CMK (cell line): ENCODE measurements at places on chromosomes 5 and 9.

DNA sequence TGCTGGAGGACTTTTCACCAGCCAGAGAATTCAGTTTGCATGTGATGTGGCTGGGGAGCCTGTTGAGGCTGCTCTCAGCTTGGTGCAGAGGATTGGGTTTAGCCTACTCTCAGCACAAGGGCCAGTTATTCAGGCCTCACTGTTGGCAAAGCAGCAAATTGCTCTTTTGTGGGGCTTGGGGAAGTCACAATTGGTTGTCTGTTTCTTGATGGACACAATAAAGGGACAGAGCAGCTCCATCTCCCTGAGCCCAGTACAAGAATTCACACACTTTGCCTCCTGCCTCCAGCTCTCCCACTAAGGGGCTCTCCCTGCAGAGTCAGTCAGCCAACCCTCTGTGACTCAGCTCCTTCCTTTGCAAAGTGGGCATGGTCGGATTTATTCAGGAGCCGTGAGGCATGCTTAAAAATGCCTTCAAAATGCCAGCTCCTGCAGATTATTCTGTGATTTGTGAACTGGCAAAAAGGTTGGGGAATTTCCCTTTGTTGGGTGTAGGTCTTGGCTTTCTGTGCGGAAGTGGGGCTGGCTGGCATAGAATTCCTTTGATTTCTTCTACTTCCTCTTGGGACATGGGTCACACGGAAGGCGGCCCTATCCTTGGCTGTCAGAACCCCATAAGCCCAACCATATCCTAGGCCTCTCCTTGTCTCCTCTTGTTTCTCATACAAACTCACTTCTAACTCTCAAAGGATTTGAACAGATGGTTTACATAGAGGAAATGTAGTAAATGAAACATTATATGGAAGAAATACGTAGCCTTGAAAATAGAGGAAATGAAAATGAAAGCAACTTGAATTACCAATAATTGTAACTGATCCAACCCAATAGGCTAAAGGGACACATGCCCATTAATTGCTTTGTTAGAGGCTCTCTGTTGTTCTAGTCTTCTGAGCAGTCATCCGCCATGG is 118.7 kb upstream of the CD180 start:
- no peak for DNase-seq

DNA sequence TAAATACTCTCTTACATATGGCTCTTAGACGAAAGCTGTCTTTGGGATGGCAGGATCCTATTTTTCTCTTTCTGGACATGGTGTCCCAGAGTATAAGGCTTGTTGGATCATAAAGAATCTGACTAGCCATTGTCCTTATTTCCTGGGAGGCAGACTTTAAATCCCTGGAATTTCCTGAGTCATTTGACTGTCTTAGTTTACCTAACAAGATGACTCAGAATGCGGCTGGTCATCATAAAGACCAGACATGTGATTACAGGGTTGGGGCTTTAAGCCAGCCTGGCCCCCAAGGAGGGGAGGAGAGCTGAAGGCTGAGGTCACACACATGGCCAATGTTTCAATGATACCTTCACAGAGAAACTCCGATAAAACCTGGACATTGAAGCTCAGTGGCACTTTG is 37.2 kb downstream of the FAM240B start:
- DNase-seq: no peak

GRCh38 chr5:154138701-154139100 is 51.8 kb upstream of the GALNT10 start:
- no peak for DNase-seq

GRCh38 chr5:13660072-13660471 is 284.4 kb downstream of the DNAH5 start:
- no peak for DNase-seq

DNA sequence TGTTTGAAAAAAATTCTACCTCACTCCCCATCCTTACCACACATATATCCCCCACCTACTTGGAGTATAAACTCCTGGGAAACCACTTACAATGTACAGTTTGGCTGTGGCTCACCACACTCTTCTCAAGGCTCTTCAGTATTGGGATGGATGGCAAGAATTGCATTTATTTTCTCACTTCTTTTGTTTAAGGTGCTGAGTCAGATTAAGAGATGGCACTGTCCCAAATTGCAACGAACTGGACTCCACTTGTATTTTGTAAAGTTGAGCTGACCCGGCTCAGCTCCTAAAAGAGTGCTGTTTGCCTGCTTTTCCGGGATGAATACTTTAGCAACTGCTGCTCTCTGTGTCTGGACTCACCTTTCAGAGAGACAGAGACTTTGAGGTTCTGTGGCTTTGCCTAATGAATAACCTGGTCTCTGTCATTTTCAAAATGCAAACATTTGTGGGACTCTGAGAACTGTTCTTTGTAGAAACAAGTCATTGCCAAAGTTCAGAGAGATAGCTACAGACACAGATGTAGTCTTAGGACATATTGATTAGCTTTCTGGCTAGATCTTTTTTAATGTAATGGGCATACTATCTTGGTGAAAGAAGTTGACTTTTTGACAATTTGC is 42.2 kb downstream of the PPP2R2B start:
- no peak for DNase-seq

- DNase-seq: no peak
These were observed 72.7 kb upstream of the SLC28A3 start for GRCh38 chr9:84413301-84413700.

DNA sequence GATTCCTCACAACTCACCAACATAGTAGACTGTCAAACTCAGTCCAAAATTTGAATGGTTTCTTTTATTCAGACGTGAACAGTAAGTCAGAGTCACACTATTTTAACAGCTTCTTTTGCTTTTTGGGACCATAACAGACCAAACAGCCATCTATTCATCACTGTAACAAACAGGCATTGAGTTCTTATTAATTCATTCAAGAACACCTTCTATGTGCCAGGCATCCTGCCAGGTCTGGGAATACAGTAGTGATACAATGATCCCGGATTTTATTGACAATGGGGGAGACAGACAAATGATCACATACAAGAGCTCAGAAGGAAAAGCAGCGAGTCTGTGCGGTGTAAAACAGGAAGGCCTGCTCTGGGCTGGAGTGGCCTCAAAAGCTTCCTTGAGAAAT is 153.3 kb upstream of the ERCC6L2 start:
- no peak for DNase-seq

DNA sequence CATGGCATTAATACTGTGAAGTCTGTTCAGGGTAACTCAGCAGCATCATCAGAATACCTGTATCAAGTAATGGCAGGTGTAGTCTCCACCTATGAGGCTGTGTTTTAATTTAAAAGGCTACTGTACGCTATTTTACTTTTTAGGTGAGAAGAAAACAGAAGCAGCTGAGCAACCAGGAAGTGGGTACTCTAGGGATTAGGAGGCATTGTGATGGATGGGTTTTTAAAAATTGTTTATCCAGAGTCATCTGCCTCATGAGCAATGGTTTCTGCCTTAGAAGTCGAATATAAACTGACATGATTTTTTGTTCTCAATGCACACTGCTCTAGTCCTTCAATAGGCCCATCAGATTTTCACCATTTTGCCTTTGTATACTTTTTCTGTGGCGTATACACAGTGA is 42.6 kb downstream of the PSIP1 start:
- no peak for DNase-seq

GRCh38 chr5:124866355-124867136 is 120.1 kb upstream of the ZNF608 start:
- no peak for DNase-seq

DNA sequence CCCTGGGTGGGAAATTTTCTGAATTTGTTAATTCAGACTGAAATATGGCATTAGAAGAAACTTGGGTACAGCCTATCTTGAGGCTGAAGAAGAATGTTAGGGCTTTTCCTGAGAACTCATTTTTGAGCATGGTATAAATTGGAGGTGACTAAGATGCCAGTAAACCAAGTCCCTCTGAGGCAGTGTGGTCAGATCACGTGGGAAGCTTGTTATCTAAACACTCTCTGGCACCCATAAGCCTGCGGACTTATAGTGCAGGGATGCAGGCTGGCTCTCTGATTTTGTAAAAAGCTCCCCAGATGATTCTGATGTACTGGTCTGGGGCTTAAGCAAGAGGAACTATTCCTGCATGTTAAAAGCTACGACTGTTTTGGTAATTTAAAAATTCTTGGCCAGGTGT is 34.3 kb downstream of the MTMR12 start:
- no peak for DNase-seq

DNA sequence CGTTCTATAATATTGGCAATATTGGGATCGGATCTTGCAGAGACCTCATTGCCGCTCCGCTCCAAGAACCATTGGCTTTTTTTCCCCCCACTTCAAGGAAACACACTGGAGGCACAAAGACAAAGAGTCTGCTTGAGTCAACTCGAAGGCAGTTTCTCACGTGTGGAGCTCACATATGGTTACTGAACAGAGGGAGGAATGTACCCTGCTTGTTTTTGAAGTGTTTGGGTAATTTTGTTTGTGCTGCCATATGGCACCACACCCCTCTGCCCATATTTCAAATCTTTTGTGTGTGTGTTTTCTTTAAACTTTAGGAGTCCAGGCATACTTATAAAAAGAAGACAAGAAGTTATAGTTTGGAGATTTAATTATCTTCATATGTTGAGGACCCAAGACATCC is 595.9 kb downstream of the DTWD2 start:
- no peak for DNase-seq

- DNase-seq: no peak
These were observed 69.0 kb downstream of the TRIO start for GRCh38 chr5:14211818-14212803.

DNA sequence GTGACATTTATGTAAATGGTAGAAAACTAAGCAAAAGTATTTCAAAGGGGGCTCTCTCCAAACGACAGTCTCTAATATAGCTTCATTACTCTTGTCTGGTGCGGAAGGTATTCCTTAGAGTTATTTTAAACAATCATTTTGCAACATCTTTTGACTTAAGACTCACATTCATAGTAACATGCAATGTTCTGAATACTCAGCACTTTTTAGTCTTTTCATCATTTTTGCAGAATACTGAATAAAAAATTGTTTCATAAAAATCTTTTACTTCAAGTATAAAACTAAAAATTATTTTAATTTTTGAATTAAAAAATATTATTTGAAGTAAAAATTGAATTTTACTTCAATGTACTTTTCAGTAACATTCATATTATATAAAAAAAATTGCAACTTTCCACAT is 321.1 kb downstream of the PLK2 start:
- DNase-seq: no peak

- no peak for DNase-seq
These were observed 314.5 kb downstream of the ADGRV1 start for GRCh38 chr5:90873033-90873517.

- DNase-seq: no peak
These were observed 368.0 kb upstream of the SEMA6A start for GRCh38 chr5:116942622-116943021.

GRCh38 chr9:96607971-96608370 is 11.7 kb downstream of the CDC14B start:
- no peak for DNase-seq

DNA sequence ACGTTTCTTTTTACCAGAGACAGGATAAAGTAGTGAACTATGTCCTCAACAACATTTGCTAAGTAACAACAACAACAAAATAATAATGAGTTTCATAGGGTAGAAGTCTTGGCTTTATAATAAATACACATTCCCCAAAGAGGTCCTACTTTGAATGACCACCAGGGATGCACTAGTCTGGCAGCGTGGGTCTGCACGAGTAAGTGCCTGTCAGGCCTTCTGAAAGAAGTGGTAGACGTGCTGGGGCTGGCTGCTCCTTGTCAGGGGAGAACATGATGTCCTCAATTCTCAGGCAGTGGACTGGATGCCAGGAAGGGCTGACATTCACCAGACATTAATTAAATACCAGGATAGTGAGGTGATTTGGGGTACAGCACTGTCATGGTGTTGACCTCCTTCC is 331.1 kb downstream of the TMEM38B start:
- DNase-seq: no peak

DNA sequence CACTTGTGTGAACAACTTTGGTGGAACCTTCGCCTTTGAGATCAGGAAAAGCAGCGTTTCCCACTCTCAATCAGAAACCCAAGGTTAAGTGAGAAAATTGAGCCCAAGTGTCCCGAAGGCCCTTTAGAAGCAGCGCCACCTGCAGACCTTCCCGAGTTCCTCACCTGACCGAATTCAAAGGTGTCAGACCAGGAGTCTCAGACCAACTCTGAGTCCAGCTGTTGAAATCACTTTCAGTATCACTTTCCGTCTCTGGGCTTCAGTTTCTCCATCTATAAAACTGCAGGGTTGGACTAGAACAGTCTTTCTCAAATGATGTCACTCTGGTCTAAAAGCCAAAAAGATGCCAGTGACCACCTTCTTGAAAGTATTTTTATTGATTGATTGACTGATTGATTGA is 31.7 kb upstream of the GRHPR start:
- no peak for DNase-seq

- no peak for DNase-seq
These were observed 110.0 kb upstream of the RPS23 start for GRCh38 chr5:82388181-82388580.

DNA sequence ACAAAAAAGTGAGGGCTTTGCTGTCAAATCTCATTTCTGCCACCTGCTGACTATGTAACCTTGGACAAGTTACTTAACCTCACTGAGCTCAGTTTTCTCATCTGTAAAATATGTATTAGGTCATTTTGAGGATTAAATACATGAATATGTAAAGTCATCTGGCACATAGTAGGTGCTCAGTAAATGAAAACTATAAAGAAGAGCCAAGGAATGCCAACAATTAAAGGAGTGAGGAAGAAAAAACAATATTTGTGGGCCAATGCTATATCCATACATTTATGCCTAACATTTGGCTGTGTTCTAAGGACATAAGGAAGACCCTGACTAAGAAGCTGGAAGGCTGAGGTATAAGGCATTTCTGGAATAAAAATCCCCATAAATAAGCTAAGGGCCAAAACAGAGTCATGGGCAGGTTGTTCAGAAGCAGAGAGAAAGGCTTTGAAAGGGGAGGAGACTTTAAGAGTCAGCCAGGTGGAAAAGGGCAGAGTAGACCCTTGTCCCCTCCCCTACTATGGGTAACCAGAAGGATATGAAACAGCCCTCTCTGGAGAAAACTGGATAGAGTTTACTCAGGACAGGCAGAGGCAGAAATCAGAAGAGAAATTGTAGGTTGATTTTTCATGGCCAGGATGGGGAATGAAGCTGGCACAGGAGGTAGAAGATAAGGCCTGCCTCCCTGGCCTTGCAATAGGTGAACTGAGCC is 47.6 kb upstream of the SIL1 start:
- no peak for DNase-seq

DNA sequence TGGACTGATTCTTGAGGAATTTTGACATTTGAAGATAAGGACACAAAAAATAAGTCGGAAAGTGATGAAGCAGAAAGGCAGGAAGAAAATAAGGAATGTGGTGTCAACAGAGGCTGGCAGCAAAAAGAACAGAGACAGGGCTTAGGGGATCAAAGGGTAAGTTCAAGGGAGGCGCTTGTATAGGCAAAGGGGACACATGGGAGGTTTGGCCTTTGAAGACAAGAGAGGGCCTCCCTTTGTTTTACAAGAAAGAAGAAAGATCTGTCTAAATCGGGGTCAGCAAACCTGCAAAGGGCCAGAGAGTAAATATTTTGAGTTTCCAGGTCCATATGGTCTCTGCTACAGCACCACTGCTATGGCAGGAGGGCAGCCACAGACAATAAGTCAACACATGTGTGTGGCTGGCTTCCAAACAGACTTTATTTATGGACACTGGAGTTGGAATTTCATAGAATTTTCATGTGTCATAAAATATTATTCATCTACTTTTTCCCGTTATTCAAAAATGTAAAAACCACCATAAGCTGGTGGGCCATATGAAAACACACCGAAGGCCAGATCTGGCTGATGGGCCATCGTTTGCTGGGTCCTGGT is 112.0 kb upstream of the FBXL7 start:
- DNase-seq: no peak
